Osteoblast (primary cell): ENCODE measurements at places on chromosomes 5 and 9. TPM values are rescaled to one million over a fixed set of nuclear protein-coding genes. Genes with fewer than 3 reads are reported as not detected.

Gene WDR38
- total RNA-seq = not detected in 2 replicates

DNA sequence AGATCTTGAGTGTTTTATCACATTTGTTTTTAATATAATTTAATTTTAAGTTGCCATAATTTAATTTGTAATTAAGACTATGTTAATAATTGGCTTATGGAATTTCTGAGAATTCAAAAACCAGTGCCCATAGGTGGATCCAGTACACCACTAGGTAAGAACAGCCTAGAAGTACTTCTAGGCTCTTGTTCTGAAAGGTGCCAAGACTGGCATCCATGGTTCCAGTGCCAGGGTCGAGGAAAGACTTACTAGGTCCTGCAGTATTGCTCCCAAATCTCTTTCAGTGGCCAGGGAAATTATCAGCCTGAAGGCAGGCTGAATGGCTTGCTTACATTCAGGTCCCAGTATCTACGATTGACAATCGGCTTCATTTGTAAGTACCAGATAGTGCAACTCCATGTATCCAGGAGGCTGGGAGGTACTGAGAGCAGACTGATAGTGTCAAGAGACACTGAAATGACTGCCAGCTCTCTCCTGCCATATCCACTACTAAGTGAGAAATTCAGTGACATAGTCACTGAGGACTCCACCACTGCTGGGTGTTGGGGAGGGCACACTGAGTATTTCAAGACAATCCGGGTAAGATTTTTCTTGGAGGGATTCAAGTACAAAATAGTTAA, 159.2 kb upstream of the CCDC152 start:
- H3K27me3 ChIP-seq = no peaks in the 10 kb centered on the region
- H3K4me1 ChIP-seq = no peaks in the 10 kb centered on the region
- H3K36me3 ChIP-seq = no peaks in the 10 kb centered on the region
- DNase-seq = no peak
- H3K4me3 ChIP-seq = no peak overlapping the region

- H3K36me3 ChIP-seq = peaks cover 2% of the 10 kb centered on the region
- H3K27me3 ChIP-seq = no peaks in the 10 kb centered on the region
- no peak overlapping the region for H3K4me3 ChIP-seq
- DNase-seq = peak; percentile 66
- H3K4me1 ChIP-seq = peaks cover 16% of the 10 kb centered on the region
- H3K27ac ChIP-seq = no peak overlapping the region
Observed at GRCh38 chr9:93128715-93129224, 5.3 kb downstream of the NINJ1 start.

- H3K27ac ChIP-seq = no peak overlapping the region
- no peaks in the 10 kb centered on the region for H3K36me3 ChIP-seq
- H3K4me3 ChIP-seq = no peak overlapping the region
- no peaks in the 10 kb centered on the region for H3K27me3 ChIP-seq
Observed at GRCh38 chr9:14103115-14103514, 210.8 kb downstream of the NFIB start.

Gene SLC2A8
- total RNA-seq = 5.4 and 6.8 TPM in 2 replicates

GRCh38 chr5:2800035-2800434, 48.6 kb upstream of the IRX2 start:
- H3K27me3 ChIP-seq = no peaks in the 10 kb centered on the region
- DNase-seq = no peak
- H3K4me3 ChIP-seq = no peak overlapping the region
- no peaks in the 10 kb centered on the region for H3K4me1 ChIP-seq
